ENCODE measurements at places on chromosomes 2 and 18.

GRCh38 chr2:10208736-10209135 is 86.2 kb downstream of the RRM2 start:
- no peak for DNase-seq

DNA sequence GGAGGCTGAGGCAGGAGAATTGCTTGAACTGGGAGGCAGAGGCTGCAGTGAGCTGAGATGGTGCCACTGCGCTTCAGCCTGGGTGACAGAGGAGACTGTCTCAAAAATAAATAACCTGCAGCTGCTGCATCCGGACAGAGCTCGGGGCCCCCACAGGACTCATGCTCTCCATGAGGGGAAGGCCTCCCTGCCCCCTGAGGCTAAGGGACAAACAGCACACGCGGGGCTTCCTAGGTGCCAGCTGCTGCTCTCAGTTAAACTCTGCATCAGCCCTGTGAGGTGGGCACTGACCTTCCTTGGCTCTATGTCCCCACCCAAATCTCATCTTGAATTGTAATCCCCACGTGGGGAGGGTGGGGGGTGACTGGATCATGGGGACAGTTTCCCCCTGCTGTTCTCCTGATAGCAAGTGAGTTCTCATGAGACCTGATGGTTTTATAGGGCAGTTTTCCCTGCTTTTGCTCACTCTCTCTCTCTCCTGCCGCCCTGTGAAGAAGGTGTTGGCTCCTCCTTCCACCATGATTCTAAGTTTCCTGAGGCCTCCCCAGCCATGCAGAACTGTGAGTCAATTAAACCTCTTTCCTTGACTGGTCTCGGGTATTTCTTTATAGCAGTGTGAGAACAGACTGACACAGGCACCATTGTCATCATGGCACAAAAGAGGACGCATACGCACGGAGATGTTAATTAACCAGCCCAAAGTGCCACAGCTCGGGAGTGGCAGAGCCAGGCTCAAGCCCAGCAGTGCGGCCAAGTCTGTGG is 49.9 kb upstream of the TAF1B start:
- DNase-seq = no peak

DNA sequence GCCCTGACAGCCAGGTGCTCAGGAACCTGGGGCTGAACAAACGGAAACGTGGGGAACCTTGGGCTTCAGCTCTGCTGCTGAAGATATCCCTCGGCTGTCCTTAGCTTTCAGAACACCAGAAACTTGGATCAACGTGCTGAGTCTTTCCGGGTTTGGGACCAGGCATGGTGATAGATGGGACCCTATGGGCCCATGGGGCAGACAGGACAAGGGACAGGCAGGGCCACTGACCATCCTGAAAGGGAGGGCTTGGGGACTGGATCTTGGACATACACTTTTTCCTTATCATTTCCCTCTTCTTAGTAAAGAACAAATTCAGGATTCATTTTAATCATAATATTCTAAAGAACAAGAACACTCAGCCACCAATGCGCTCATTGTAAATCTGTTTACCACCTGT is 16.3 kb upstream of the HES6 start:
- DNase-seq = no peak

DNA sequence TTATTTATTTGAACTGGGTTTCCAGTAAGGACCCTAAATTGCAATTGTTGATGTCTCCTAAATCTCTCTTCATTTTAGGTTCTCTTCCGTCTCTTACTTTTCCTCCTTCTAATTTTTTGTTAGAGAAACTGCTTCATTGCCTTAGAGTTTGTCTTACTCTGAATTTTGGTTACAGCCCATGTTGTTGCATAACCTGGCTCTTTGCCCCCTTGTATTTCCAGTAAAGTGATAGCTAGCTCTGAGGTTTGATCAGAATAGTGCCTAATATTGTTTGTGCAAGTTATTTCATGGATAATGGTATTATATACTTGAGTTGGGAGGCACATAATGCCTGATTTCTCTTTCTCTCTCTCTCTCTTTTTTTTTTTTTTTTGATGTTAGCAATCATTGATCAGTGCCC is 71.8 kb downstream of the MGAT5 start:
- no peak for DNase-seq

DNA sequence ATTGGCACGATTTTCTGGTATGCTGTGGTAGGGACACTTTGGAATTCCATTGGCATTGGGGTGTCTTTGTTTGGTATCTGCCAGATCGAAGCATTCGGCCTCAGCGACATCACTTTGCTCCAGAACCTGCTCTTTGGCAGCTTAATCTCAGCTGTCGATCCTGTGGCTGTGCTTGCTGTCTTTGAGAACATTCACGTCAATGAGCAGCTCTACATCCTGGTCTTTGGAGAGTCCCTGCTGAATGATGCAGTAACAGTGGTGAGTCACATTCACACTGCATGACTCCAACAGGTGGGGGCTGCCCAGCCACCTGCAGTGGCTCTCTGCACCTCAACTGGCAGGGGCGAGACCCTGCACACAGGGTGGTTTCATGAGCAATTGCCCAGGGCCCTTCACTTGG is 38.4 kb downstream of the SLC9A2 start:
- DNase-seq = peak; percentile 32

- no peak for DNase-seq
These were observed 502.4 kb upstream of the TNP1 start for GRCh38 chr2:217362286-217362685.

DNA sequence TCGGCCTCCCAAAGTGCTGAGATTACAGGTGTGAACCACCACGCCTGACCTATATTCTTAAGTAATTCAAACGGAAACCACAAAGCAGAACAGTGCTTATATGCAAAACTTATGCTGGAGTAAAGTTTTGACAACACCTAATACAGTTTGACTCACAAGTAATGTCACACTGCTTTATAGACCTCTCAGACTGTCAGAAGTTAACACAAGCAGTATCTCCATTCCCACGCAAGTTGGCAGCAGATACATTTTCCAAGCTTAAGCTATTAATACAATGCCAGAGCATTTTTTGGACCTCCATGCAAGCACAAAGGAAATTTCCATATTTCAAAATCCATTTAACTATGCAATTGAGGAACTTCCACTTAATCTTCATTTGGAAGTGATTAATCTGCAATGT is 21.0 kb upstream of the SANBR start:
- peak; percentile 37 for DNase-seq

DNA sequence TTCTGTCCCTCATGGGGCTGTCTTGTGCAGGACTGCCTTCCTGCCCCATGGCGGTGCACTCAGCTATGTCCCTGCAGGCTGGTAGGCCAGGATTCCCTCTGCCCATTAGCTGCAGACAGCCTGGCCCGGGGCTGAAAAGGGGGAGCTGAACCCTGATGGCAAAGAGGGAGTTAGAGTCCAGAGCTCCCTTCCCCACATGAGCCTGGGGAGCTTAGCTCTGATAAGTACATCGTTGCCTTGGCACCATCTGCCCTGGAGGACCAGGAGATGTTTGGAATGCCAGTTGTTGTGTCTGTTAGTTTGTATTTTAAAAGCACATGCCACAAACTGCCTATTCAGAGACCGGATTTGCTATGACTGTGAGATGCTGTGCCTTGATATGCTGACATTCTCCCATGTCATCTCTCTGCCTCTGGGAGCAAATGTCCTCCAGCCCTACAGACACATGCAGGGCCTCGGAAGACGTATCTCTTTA is 65.1 kb upstream of the AFF3 start:
- DNase-seq = no peak

- no peak for DNase-seq
These were observed 19.1 kb downstream of the EPB41L3 start for GRCh38 chr18:5524660-5525059.

GRCh38 chr18:48698707-48699106 is 159.9 kb downstream of the CTIF start:
- DNase-seq = no peak
